ENCODE measurements at places on chromosomes 13 and 19.

DNA sequence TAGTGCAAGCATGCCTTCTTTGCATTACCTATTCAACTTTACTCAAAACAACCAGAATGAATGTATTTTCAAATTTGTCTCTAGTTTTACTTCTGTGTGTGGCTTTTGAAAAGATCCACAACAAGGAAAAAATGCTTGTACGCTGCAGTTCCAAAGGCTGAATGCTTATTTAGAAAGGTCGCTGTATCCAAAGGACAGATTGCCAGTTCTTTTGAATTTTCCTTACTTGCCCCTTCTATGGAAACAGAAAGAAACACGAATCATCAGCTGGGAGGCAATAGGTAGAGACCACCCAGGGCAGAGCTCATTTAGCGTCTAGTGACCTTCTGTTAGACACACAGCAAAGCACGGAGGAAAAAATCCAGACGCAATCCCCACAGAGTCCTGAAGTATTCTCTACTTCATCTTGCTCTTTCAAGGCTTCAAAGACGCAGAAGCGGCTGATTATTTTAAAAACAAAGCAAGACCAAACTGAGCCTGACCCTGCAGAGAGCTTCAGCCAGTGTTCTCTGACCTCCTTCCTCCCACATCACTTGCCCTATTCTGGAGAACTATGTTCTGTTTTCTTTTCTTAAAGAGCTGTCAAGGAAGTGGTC, 674.6 kb upstream of the SGCG start:
- DNase-seq: no peak

DNA sequence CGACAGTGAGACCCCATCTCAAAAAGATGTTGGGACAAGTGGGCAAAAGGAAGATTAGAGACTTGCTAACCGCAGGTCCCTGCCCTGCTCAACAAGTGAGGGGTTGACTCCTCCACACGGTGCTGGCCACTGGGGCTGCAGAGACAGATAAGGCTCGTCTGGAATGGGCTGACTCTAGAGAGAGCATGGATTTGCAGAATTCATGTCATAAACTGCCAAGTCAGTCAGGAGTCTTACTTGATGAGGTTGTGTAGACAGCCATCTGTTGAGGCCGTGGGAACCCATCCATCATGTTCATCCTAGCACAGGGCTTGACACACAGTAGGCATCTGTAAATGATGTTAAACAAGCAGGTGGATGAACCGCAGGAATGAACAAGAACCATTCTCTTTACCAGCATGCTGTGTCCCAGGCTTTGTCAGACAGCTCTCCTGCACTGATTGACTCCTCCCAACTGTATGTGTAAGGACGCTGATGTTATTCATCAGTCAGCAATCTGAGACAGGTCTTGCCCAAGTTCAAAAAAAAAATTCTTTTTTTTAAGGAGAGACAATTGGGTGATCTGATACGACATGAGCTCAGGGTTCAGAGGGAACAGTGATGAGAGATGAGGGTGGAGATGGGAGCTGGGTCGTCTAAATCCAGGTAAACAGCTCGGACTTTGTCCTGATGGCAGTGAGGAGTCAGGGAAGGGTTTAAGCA, 8.8 kb downstream of the PAF1 start:
- no peak for DNase-seq

DNA sequence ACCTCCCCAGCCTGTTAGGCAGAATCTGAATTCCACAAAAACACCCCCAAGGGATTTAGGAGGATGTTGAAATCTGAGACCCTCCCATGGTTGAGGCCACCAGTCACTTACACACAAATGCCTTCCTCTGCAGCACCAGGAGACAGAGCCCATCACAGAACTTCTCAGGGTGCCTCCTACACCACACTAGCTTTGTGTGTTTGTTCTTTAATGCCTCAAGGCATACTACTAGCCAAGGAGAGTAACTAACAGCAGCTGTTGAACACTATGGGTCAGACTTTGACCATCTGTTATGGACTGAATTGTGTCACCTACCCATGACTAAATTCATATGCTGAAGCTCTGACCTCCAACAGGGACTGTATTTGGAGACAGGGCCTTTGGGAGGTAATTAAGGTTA, 9.5 kb upstream of the MED26 start:
- no peak for DNase-seq

DNA sequence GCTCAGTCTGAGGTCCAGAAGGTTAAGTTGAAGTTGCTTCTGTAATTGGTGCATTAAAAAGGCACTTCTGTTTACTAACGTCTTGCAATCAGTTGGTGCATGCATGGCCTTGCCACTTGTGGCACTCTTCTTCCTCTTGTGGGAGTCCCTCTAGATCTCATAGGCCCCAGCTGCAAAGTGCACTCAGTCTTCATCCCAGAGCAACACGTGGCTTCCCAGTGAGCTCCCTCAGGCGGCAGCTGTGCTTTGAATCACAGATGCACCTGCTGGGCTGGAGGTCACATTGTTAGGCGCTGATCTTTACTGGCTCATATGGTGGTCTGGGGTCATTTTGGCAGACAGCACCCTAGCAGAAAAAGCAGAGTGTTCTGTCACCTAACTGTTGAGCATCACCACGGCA, 215.7 kb downstream of the ZNF536 start:
- peak; percentile 37 for DNase-seq

- DNase-seq: no peak
These were observed 669.6 kb downstream of the PCDH17 start for GRCh38 chr13:58300974-58301681.

DNA sequence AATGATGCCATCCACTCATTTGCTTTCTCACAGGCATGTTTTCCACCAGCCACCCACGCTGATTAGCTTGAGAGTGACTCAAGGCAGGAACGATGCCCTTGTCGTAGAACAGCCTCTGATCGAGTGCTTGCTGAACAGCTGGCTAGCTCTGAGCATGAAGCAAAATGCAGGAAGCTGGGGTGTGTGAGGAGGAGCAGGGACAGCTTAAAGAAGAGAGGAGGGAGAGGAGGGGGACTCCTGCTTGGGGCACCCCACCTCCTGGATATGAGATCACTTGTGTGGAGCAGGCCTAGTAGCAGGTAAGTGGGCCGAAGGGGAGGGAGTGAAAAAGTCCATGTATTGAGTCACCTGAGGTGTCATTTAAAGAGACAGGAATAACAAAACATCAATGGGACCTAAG, 48.8 kb downstream of the IRS2 start:
- DNase-seq: no peak

DNA sequence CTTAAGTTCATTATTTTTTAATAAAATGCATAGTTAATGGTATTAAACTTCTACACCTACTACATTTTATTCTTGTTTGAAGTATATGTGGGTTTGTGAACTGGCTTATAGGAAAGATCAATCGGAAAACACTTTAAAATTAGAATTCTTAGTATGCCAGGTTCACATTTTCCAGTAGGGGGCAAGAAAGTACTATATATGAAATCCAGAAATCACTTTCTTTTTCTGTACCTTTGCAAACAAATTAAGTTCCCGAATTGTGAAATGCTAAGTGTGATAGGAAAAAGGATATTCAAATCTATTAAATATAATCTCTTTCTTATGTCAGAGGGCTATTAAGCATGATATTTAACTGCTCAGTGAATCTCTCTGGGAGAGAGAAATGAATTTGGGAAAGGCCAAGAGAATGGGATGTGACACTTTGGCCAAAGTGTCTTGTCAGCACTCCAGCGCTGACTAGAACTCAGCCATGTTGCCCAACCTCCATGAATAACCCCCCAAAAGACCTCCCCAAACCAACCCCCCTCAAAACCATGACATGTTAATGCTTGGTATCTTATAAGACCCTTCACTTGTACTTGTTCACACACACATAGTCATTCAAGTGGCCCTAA, 122.6 kb upstream of the SLC10A2 start:
- peak; percentile 47 for DNase-seq

DNA sequence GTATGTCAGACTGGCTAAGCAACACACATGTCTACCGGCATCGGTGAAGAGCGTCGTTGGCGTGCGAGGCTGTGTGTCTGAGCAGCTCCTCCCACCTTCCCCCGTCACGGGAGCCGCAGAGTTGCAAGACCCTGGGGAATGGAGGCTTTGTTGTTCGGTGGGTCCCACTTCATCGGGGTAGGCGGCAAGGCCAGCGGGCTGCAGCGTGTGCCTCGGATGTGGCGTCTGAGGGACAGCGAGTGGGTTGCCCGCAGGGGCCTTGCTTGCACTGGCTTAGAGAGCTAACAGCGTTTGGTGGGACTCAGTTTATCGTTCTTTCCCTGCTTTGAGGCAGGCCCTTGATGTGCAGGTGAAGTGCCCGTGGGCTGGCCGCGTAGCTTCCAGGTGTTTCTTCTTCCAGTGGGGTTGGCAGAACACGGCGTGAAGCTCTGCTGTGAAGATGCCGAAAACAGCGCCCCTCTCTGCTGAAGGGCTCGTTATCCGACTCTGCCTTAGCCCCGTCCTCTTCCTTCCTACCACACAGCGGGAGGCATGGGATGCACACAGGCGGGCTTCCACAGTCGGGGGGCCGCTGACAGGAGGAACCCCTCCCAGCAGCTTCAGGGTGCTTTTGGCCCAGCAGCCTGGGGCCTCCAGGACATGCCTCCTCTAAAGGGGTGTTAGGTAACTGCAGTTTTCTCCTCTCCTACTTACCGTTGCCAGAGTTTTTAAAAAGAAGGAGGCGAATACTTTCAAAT, 85.2 kb downstream of the ATP11A start:
- no peak for DNase-seq

DNA sequence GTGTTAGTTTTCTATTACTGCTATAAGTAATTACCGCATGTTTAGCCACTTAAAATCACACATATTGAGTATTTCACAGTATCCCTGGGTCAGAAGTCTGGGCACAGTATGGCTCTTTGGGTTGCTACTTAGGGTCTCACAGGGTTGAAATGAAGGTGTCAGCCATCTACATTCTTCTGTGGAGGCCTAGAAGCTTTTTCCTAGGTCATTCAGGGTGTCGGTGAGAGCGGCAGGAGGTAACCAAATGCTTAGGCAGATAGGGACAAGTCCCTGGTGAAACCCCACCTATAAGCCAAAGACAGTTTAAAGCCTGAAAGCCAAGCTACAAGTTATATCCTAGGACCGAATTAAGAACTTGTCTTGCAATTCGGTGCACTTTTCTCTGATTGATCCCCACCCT, 856.7 kb downstream of the PCDH17 start:
- DNase-seq: no peak

DNA sequence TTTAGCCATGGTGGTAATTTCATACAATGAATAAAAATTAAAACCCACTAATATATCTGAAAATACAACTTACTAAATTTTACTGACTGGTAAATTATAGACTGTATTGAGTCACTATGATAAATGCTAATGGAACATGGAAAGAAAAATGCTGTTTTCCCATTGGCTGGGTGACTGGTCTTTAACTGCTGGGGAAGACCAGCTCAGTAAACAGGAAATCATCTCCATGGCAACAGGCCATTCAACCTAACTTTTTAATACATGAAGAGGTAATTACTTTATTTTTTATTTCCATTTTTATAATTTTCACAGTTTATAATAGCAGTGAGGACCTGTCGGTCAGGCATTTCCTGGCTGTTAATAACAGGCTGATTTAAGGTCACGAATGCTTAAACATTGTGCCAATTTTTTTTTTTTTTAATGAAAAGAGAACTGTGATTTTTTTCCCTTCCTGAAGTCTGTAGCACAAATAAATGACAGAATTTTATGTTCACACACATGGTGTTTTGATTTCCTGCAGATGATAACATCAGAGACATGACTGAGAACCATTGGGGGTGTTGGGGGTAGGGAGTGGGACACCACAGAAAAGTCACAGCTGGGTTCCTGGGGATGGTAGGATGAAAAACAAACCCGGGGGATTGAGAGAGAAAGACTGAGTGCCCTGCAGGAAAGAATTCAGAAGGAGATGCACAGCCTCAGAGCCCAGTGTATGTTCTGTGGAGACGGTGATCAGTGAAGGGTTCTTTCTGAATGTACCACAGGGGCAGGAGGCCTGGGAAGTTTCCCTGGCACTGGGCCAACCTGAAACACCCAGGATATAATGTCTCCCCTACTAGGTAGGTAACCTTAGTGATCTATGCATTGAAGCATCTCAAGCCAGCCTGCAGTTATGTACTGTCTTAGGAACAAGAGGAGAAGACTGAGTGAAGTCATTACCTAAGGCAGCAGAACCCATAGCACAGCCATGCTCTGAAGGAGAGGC, 297.1 kb downstream of the COG6 start:
- no peak for DNase-seq

- DNase-seq: no peak
These were observed 53.7 kb downstream of the LACC1 start for GRCh38 chr13:43933378-43933777.

DNA sequence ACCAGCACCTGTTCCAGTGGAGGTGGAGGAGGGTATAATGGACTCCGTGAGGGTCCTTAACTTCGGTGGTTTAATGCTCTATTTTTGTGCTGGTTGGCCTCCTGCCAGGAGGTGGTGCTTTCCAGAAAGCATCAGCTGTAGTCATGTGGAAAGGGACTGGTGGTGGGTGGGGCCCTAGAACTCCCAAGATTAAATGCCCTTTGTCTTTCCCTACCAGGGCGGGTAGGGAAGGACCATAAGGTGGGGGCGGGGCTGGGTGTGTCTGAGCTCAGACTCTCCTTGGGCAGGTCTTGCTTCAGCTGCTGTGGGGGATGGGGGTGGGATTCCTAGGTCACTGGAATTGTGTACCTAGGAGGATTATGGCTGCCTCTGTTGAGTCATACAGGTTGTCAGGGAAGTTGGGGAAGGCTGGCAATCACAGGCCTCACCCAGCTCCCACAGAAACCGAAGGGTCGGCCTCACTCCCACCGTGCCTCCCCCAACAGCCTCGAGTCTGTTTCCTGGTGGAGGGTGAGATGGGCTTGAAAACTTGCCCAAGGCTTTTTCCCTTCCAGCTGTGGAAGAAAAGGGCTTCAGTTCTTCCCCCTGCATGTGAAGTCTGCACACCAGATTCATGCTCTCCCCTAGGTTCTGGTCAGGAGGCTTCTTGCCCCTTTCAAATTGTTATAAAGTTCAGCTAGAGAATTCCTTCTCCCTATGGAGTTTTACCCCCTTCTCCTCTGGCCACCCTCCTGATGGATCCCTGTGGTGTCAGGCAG, 60.3 kb upstream of the CLDN10 start:
- DNase-seq: no peak

GRCh38 chr19:15871570-15871969, 26.3 kb downstream of the CYP4F2 start:
- no peak for DNase-seq
